ENCODE measurements at places on chromosomes 16 and 17.

DNA sequence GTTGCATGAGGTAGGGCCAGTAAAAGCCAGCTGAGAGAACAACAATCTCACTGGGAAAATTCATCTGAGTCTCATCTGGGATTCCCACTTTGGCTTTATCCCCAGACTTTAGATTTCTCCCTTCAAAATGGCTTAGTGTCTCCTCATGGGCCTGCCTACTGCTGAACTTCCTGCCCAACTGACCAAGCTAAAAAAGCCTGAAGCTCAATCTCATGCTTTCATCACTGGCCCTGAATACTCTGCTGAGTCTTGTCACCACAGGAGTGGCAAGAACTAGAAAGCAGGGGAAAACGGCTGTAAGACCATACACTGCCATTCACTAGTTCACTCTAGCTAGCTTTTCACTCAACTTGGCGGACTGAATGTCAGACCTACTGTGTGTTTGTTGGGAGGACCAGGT lies 96.4 kb upstream of the NOG start:
- no peak for DNase-seq

DNA sequence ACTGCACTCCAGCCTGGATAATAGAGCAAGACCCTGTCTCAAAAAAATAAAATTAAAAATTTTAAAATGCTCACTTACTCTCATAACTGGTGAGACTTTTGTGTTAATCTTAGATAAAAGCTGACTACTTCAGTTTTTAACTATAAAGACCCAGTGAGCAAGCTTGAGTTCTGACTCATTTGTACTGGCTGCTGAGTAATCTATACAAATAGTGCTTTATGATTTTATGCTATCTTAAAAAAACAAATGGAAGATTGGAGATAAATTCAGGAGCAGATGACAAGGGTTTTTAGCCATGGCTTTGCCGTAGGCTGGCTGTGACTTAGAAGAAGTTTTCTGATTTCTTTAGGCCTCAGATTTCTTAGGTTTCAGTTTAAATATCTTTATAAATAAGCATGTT lies 30.5 kb downstream of the SNTB2 start:
- DNase-seq, result no peak

- no peak for DNase-seq
These were observed 21.2 kb downstream of the TBX2 start for GRCh38 chr17:61420745-61421398.

DNA sequence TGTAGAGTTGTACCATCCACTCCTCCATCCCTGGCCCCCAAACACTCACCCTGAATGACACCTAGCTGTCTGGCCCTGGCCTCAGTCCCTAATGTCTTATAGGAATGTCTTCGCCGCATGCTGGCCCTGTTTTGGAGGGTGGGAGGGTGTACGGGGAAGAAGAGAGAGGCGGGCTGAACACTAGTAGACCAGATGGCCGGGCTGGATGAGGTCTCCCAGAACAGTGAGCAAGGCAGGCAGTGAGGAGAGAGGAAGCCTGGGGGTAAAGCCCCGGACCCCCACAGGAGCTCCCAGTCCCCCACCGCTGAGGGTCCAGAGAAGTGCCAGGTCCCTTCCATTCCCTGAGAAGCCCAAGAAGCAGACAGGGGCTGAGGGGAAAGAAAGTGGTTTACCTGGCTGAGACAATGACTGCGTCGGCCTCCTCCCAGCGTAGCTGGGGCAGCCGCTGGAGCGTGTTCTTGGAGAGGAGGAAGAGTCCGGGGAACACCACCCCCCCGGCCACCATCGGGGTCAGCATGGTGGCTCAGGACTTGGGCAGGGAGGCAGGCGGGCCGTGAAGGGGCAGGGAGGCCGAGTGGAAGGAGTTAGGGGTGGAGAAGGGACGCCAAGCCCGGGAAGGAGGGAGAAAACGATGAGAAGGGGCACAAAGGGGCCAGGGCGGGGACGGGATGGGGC lies 923 bp downstream of the TLCD3B start:
- no peak for DNase-seq

DNA sequence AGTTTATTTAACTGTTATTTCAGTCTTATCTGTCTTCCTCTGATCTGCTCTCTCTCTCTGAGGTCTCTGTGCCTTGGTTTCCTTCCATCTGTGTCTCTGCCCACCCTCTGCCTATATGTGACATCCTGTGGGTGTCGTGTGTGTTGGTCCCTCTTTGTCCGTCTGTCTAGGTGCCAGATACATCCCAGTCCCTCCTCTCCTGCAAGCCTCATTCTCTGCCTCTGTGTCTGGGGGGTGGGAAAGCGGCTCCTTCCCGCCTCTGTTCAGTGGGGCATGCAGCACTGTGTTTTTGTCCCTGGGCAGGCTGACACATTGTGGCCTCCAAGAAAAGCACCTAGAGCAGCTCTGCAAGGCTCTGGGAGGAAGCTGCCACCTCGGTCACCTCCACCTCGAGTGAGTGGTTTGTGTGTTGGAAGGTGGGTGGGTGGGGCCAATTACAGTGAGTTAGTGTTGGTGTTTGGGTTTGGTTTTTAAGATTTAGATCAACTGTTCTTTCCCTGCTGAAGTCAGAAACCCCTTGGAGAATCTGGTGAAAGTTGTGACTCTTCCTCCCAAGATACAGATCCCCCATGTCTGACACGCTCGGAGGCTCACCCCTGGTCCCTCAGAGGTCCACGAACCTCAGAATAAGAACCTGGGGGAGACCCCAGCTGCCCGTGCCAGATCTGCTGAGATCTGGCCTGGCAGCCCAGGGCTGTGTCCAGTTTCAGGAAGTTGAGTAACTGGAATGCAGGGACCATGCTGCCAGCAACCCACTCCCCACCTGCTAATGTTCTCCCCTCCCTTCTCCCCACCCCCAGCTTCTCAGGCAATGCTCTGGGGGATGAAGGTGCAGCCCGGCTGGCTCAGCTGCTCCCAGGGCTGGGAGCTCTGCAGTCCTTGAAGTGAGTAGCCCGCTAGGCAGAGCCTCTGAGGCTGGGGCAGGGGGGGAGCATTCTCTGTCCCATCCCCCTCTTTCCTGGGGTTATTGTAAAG lies 50.9 kb upstream of the CPNE2 start:
- DNase-seq, result no peak

DNA sequence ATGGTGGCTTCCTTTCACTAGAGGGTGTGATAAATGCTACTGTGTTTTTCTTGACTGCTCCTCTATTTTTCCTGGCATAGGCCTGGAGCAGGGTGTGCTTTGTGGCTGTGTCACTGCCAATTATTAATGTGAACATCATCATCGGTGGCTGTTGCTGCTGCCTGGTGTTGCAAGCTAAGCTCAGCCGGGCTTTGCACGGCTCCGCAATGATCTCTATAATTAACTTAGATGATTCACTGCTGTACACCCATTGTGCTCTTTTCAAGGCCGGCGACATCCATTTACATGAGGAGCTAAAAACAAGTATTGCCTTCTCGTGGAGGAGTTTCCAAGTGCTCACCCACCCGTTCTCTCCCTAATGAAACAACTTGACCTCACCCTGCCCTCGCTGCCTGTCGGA lies 160.1 kb upstream of the IRX3 start:
- no peak for DNase-seq

DNA sequence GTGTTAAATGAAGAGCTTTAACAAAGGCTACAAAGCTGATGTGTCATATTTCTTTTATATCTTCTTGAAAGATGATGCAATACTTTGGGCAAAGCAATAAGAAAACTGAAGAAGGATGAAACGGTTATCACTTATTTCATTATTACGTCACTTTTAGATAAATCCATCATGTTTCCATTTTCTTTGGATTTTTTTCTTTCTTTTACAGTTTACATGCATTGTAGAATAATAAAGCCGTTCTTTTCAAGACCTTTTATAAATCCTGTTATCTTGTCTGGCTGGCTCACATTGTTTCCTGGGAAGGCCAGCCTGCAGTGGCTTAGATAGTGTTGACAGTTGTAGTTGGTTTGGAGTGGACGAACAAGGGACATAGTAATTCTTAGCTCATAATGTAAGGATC lies 28.9 kb downstream of the TANC2 start:
- DNase-seq, result no peak

GRCh38 chr17:60153606-60154390 lies 4.0 kb downstream of the CA4 start:
- no peak for DNase-seq

DNA sequence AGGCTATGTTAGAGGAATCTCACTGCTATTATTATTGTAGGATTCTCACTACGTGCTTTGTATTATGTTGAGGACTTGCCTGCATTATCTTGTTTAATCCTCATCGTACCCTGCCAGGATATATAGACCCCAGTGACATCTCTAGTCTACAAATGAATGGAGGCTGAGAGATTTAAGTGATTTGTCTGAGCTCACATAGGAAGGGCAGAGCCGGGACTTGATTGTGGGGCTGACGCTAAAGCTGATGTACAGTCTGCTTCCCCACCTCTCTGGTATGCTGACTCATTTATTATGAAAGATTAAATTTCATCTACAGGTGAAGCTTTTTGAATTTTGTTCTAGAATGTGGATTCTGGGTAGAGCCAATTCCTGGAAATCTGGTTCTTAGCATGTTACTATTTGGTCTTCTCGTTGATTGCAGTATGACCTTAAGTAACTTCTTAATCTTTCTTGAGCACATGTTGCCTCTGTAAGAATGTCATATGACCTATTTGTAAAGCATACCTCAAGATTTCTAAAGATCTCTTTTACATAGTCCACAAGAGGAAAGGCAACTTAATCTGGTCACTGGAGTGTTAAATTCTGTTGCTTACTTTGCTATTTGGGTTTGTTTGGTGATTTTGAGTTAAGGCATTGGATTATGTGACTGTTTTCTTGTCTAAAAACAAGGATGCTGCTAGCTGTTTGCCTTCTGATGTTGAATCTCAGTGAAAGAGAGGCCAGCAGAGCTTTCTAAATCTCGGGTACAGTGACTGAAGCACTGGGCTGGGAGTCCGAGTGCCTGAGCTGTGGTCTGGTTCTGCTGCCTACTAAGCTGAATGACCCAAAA lies 12.4 kb downstream of the METTL9 start:
- no peak for DNase-seq

GRCh38 chr17:31609331-31609730 lies 217.9 kb downstream of the RAB11FIP4 start:
- DNase-seq, result no peak

DNA sequence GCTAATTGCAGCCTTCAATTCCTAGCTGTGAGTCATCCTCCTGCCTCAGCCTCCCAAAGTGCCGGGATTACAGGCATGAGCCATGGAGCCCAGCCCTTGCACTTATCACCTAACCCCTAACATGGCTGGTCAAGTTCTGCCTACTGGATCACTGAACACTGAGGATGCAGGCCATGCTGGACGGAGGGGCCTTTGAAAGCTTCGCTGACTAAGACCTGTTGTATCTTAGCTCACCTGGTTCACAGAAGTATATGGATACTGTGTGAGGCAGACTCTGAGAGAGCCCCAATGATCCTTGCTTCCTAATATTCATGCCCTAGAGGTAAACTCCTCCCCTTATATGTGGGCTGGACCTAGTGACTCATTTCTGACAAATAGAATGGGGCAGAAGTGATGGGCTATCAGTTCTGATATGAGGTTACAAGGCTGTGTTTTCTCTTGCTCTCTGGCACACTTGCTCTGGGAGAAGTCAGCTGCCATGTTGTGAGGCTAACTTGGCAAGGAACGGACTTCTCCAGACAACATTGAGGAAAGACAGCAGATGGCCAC lies 11.7 kb upstream of the TMIGD1 start:
- no peak for DNase-seq

DNA sequence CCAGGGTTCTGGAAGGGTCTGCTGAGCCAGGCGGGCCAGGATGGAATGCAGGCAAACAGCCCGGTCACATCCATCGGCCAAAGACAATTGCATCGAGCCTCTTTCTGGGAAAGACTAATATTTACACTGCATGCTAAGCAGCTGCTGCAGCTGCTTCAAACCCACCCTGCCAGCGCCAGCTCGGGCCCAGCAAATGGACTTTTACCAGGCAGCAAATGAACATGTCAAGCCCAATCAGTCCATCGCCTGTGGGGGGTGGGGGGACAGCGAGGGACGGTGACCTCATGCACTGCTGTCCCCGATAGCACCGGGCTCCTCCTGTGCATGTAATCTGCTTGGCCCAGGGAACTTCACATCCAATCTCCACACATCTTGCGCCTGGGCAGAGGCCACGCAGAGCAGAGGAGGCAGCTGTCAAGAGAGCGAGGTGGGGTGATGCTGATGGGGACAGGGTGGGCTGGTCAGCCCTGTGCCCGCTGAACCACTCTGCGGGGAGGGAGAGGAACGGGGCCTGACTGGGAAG lies 39.4 kb upstream of the CDH5 start:
- DNase-seq, result peak; percentile 30

DNA sequence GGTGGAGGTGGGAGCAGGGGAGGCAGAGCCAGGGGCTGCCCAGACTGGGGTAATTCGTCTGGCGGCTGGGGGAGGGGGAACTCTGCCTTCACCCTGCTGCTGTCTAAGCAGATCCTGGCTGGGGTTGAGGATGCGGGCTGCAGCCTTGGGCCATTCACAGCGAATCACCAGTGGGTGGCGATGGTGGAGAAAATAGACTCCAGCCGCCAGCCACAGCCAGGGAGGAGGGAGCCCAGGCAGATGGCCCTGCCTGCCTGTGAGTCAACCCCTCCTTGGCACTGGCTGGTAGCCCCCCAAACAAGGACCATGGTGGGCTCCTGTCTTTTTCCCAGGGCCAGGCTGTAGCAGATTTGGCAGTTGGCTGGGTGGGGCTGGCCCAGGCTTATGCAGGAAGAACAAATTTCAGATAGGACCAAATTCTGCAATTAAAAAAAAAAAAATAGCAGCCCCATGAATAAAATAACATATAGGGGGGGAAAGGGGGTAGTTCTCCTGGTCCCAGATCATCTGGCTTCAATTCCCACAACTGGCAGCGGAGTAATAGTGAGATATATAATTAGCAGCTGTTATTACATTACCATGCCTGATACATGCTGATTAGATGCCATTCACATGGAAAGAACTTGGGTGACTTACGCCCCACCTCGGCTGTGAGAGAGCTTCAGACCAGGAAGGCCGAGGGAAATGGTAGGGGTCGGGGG lies 41.5 kb upstream of the CDH5 start:
- no peak for DNase-seq

DNA sequence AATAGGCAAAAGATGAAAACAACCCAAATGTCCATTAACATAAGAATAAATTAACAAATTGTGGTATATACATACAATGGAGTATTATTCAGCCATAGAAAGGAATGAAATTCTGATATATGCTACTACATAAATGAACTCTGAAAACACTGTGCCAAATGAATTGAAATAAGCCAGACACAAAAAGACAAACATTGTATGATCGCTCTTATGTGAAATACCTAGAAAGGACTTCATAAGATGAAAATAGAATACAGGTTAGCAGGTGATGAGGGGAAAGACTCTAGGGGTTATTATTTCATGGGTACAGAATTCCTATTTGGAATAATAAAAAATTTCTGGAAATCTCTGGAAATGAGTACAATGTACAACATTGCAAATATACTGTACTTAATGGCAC lies 80.2 kb downstream of the BRIP1 start:
- DNase-seq, result no peak
